ENCODE measurements at places on chromosomes 16 and 17.

GRCh38 chr17:40283662-40284061 is 4.0 kb upstream of the CDC6 start:
- no peak for DNase-seq

DNA sequence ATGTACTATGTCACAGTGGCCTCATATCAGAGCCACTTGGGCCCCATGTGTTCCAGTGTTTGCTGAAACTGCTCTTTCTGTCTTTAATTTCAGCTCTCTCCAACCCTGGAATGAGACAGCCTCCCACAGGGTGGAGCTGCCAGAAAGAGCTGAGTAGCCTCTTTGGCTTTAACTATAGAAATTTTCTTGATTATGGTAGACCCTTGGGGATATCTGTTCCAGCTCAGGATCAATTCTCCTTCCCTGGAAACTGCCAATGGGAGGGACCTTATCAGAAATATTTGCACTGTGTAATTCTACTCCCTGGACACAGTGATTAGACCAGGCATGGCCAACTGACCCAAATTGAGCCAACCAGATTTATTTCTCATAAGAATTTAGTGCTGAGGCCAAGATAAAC is 39.0 kb upstream of the KDM8 start:
- no peak for DNase-seq

- no peak for DNase-seq
Measured at GRCh38 chr16:62712566-62712965, 676.3 kb upstream of the CDH8 start.

DNA sequence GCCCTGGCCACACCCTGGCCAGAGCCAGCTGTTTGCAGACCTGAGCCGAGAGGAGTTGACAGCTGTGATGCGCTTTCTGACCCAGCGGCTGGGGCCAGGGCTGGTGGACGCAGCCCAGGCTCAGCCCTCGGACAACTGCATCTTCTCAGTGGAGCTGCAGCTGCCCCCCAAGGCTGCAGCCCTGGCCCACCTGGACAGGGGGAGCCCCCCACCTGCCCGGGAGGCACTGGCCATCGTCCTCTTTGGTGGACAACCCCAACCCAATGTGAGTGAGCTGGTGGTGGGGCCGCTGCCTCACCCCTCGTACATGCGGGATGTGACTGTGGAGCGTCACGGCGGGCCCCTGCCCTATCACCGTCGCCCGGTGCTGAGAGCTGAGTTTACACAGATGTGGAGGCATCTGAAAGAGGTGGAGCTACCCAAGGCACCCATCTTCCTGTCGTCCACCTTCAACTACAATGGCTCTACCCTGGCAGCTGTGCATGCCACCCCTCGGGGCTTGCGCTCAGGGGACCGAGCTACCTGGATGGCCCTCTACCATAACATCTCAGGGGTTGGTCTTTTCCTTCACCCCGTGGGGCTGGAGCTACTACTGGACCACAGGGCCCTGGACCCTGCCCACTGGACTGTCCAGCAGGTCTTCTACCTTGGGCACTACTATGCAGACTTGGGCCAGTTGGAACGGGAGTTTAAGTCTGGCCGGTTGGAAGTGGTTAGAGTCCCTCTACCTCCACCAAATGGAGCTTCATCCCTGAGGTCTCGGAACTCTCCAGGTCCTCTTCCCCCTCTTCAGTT is 578 bp downstream of the AOC2 start:
- no peak for DNase-seq

GRCh38 chr17:34638526-34639260 is 59.3 kb downstream of the TMEM132E start:
- DNase-seq = peak; percentile 67

DNA sequence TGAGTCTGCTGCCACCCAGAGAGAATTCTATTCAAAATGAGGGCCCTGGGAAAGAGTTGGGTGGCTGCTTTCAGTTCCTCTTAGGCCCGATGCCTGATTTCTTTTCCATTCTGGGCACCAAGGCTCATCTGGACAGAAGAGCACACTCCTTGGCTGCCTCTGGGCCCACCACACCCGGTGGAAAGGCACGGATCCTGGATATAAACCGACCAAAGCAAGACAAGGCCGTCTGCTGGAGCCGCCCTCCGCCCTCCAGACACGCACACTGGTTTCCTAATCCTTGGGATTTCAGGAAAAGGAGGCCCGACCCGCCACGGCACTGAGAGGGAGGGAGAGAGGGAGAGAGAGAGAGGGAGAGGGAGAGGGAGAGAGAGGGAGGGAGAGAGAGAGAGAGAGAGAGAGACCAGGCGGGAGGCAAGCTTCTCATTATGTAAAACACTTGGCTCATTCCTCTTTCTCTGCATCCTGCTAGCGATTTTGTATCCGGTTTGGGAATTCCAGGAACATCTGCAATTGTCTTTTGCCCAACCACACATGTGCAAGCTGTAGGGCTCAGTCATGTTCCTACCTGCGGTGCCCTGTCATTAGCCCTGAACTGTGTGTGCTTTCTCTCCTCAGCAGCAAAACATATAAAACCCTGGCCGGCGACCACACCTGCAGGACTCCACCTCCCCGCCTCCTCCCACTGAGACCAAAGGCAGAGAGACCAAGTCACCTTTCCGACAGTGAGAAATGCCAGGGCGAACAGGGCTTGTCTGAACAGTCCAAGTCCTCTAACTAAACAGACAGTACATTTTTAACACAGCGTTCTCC is 347.2 kb downstream of the SOX9 start:
- peak; percentile 69 for DNase-seq

GRCh38 chr17:31882571-31882970 is 18.9 kb downstream of the UTP6 start:
- no peak for DNase-seq

GRCh38 chr17:61383689-61384201 is 15.9 kb upstream of the TBX2 start:
- DNase-seq = no peak

DNA sequence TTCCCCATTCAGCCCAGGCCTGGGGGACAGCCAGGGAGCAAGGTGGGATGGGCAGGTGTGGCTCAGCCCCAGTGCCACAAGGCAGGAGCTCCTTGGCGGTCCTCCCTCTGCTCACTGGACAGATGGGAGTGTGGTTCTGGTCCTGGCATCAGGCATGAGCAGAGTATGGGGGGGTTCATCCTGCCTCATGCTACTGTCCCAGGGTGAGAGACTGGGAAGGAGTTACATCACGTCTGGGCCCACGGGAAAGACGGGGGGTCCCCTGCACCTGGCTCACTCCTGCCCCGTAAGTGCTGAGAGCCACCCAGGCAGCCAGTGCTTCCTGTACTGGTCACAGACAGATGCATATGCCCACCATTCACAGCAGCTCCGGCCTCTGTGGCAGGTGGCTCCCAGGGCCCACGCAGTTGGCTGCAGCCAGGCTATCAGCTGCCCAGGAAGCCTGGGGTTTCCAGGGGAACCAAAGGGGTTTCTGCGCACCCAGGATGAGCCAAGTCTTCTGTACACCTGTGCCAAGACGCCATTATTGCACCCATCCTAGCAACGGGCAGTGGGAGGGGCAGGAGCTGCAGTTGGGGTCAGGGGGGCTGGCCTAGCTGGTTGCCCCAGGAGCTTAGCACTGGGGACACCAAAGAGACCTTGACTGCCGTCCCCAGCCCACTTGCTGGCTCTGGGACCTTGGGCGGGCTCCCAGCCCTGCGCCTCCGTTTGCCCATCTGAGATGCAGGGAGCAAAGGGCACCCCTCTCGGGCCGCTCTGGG is 1.9 kb downstream of the BAIAP3 start:
- DNase-seq = no peak

- no peak for DNase-seq
Measured at GRCh38 chr17:323721-324571, 28.7 kb downstream of the RPH3AL start.

- DNase-seq = no peak
Measured at GRCh38 chr16:53920988-53921387, 217.0 kb downstream of the FTO start.

- DNase-seq = no peak
Measured at GRCh38 chr17:77894126-77894956, 64.2 kb upstream of the TNRC6C start.

DNA sequence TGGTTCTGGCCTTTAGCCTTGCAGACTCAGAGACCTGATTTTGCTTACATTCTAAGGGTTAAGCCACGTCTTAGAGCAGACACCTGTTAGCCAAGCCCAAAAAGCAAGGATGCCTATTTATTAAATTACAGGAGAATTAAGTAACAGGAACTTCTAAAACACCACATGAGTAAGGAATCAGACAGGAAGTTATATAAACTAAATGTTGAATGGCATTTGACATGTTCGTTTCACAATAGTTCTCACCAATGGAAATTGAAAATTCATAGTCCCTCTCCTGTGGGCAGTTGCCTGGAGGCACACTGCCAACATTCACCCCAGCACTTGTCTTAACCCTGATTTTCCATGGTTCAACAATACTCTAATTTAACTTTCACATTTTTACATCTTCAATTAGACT is 9.0 kb downstream of the KRTAP9-7 start:
- DNase-seq = no peak

Measured in ecto neural progenitor cell (in vitro differentiated cells).